ENCODE measurements at places on chromosomes 11 and 22.

GRCh38 chr11:749731-750130 lies 2.5 kb downstream of the TALDO1 start:
- no peak for DNase-seq

GRCh38 chr11:1225386-1226225 lies 2.7 kb downstream of the MUC5B start:
- no peak for DNase-seq

GRCh38 chr11:33478111-33478573 lies 221.0 kb downstream of the HIPK3 start:
- DNase-seq, result no peak

- DNase-seq, result peak; percentile 83
Measured at GRCh38 chr11:127843483-127844396, 743.6 kb downstream of the ETS1 start.

DNA sequence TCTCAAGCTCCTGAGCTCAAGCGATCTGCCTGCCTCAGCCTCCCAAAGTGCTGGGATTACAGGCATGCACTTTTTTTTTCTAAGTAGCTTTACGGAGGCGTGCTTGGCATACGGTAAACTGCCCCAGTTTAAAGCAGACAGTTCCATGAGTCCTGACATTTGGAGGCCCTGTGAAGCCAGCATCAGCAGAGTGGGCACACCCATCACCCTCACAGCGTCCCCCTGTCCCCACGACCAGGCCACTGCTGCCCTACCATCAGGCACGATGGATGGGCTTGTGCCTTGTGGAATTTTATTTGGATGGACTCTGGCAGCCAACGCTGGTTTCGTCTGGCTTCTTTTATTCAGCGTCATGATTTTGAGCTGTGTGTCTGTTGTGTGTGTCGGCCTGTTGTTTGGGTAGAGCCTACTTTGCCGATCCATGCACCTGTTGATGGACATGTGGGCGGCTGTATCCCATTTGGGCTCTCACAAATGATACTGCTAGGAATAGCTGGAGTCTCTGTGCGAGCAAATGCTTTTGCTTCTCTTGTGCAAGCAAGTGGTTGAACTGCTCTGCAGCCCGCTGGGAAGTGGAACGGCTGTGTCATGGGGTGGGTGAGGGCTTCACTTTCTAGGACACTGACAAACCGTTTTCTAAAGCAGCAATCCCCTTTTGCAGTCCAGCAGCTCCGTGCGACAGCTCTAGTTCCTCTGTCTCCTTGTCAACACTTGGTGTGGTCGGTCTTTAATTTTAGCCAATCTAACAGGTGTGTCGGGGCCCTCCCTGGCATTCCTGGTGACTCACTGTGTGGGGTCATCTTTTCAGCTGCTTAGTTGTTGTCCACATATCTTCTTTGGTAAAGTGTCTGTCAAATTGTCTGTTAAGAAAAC lies 23.8 kb downstream of the KCNQ1 start:
- no peak for DNase-seq

GRCh38 chr11:12363373-12363772 lies 14.0 kb upstream of the PARVA start:
- no peak for DNase-seq

- DNase-seq, result no peak
Measured at GRCh38 chr22:49701380-49702067, 126.1 kb downstream of the BRD1 start.

- no peak for DNase-seq
Measured at GRCh38 chr11:84671325-84671999, 955.7 kb downstream of the DLG2 start.

- no peak for DNase-seq
Measured at GRCh38 chr11:62461740-62462507, 43.1 kb downstream of the SCGB1A1 start.

Measured in NCI-H2081 (cell line).